ENCODE measurements at places on chromosomes 6 and 20.

DNA sequence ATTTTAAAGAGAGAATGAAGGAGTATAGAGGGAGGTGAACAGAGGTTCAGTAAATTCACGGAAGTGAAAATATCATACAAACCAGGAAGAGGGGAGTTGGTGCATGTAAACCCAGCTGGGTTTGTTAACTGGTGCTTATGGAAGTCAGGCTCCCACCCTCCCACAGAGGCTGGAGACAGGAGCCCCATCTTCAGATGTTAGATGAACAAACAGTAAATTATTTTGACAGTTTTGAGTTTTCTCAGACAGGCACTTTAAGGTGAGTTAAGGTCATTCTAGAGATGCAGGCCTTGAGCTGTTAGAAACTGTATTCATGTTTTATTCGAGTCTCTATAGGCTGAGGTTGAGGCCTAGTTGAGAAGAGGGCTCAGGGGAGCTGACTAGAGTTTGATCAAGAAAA, 41.8 kb upstream of the FUCA2 start:
- DNase-seq, result no peak

DNA sequence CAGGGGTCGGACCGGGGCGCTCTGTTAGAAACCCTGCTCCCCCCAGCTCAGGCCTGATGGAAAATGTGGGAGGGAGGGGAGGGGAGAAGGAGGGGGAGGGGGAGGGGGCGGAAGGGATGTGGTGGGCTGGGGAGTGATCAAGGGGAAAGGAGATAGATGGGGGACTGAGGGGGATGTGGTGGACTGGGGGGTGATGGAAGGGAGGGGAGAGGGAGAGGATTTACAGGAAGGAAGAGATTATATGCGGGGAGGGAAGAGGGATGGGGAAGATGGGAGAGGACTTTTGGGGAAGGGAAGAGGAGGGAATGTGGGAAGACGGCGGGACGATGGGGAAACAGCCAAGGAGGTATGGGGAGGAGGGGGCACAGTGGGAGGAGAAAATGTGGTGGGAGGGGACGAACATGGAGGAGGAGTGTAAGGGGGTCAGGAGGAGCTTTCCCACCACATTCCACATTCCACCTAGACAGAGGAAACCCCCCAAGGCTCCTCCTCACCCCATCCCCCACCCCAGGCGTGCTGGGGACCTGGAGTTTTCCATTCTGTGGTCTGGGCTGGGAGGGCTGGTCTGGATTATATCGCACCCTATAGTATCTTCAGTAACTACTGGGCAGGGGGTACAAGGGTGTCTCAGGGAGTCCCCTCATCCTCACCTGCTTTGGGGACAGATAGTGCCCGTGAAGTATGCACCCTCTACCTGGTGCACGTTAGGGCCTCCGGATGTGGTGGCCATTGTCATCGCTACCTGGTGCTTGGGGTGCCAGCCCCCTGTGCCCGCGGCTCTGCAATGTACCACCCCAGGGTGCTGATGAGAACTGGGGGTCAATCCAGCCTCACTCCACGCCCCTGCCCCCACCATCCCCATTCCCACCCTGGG, 578 bp upstream of the PTGIS start:
- DNase-seq, result no peak

- DNase-seq, result no peak
Measured at GRCh38 chr6:10977231-10977968, 66.7 kb downstream of the ELOVL2 start.

GRCh38 chr6:144581812-144582537, 296.8 kb downstream of the UTRN start:
- no peak for DNase-seq

DNA sequence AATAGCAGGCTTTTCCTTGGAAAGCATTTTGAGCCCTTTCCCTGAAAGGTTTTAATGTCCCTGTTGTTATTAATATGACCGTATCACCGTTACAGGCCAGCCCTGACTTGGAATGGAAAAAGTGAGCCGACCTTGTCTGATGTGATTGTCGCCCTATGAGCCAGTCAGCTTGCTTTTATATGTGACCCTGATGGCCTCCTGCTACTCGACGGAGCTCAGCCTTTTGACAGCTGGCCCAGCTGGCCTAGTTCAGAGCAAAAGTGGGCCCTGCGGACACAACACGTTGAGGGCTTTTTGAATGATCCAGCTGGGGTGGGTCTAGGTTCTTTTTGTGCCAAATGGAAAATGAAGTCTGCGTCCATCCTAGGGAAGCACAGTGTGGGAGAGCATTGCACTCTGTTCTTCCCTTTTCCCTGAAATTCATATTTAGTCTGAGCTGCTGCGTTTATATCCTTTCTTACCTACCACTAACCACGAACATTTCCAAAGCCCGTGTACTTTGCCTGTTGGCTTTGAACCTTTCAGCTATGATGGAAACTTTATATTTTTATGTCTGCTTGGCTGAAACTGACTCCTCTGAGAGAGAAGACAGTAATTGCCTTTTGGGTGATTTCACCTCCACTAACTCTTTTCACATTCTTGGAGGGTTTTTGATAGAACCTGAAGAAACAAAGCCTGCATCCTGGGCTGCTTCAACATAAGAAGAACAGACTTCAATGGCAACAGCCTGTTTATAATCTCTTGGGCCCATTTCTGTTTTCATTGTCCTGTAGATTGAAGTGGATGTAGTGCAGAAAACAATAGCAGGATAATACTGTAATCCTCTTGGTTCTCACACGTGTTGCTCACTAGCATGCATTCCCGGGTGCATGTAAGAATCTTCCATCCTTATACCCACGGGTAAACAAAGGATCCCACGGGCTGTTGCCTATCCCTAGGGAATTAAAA, 121.8 kb upstream of the HDGFL1 start:
- DNase-seq, result no peak

GRCh38 chr20:6976106-6976900, 208.8 kb downstream of the BMP2 start:
- no peak for DNase-seq

DNA sequence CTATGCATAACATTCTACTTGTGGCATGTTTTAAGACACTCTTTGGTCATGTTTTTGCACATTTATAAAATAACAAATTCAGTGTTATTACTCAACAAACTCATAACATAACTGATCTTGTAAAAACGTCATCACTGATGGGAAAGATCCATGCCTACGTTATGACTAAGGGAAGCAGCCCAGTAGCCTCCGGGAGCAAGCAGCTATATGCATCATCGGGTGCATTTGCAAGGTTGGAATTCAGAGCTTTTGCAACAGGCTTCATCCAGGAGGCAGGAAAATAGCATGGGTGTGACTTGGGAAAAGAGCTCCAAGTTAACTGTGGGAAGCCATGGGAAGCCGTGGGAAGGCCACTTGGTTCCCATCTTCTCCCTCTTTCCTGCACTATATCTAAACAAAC, 271.6 kb upstream of the SGK1 start:
- no peak for DNase-seq

DNA sequence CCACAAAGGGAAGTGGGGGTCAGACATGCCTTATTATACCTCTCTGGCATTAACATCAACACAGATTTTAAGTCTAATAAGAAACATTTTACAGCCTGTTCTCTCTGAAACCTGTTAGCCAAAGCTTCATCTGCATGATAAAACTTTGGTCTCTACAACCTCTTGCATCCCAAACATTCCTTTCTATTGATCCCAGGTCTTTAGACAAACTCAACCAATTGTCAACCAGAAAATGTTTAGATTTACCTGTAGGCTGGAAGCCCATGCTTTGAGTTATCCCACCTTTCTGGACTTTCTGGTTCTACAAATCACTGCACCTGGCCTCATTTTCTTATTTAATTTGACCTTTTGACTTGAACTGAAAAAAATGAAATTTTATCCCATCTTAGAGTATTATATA, 20.8 kb downstream of the MCM8 start:
- DNase-seq, result no peak

- DNase-seq, result no peak
Measured at GRCh38 chr6:75409286-75409685, 84.3 kb downstream of the FILIP1 start.

DNA sequence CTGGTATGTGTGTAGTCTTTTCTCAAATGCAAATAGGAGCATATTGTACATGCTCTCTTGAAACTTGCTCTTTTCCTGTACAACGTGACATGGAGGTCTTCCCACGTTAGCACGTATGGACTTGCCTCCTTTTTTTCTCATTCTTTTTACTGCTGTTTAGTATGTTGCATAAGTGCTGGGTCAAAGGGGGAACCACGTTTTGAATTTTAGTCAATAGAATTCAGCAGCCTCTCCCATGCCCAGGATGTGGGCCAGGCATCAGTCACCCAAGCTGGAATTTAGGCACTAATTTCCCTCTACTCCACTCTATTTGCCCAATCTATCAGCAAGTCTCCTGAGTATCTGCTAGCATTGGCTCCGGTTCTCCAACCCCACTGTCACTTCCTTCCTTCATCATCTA, 41.5 kb upstream of the RNF24 start:
- no peak for DNase-seq

DNA sequence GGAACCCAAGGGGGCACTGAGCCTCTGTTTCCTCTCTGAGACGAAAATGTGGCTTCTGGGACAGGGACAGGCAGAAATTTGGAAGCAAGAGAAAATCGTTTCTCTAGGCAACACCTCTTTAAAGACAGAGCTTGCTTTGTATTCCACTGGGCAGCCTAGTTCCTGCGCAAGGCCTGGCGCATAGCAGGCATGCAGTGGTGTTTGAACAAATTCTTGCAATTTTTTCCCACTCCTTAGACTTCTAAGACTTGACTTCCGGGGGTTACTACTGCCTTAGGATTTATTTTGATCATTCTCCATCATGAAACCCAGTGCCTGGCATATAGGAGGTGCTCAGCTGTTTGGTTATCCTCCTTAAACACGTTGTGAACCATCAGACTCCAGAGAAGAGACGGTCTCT, 249.0 kb upstream of the KCNG1 start:
- DNase-seq, result no peak

GRCh38 chr6:137080711-137081110, 35.9 kb upstream of the IL20RA start:
- no peak for DNase-seq

DNA sequence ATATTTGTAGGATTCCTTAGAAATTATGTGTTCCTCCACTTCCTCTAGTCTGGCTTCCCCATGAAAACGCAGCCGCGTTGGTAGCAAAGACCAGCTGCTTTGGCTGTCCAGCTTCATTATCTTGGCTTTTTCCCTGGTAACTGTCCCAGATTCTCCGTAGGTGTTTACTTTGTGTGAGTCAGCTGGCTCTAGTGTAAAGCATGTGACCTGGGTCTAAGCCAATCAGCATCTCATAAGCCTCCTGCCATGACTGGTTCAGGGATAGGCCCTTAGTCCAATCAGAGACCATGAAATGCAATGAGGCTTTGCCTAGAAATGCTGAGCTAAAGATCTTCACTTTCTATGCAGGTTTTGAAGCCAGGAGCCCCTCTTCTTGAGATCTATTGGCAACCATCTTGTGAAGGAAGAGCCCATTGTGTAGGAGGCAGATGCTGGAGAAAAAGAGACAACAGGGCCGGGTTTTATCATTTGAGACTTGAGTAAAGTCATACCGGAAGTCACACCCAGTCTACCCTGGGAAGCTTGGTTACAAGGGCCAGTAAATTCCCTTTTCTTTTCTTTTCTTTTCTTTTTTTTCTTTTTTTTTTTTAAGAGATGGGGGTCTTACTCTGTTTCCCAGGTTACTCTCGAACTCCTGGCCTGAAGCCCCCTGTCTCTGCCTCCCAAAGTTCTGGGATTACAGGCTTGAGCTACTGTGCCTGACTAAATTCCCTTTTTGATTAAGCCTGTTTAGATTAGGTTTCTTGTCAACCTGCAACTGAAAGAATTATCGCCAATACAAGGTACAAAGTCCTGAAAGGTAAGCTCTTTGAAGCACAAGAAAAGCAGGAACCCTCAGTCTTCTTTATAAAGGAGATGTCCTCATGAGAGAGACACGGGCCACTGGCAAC, 256.5 kb upstream of the RREB1 start:
- peak; percentile 76 for DNase-seq

GRCh38 chr20:16216914-16217230, 356.4 kb downstream of the KIF16B start:
- no peak for DNase-seq

DNA sequence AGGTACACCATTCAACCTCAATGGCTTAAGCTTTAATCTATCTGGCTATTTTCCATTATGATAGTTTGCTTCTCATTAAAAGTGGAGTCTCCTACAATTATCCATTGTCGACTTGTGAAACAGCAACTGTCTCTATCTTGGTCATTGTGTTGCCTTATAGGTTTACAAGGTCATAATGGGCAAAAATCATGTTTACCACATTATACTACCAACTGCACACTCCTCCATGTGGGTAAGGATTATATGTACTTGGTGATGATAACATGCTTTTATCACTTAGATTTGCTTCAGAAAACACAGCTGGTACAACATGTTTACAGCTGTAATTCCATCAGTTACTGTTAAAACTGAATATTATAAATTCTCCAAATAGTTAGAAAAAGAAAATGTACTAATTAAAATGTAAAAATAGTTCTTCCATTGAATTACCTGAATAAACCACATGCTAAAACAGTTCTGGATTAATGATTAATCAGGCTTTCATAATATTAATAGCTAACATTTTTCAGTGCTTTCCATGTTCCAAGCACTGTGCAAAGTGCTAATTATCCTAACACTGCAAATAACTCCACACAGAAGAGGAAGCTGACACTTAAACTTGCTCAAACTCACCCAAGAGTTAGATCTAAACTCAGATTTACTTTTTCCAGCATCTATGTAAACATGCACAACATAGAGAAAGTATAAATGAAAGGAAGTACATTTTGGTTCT, 96.7 kb downstream of the OGFRL1 start:
- DNase-seq, result no peak

DNA sequence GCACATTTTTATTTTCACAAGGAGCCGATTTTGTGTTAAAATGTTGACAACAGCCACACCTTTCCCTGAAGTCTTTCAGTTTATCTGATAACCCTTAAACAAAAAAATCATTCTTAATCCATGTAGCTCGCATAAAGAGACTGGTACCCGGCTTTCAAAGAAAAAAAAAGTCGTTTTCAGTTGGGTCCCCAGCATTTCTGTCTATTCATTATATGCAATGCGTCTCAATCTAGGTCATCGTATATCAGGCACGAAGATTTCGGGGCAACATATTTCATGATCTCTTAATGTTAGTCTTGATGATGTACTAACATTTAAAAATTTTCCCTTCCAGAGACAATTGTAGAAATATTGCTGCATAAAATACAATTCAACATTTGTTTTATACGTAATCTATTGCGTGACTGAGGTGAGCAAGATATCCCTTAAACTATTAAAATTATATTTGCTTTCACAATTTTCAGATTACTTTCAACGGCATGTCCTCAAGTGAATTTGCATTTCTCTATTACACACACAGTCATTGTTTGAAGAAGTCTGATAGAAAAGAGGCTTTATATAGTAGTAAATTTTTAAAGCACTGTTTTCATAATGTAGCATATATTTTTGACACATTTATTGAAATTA, 2.9 kb upstream of the TUBB2B start:
- no peak for DNase-seq

DNA sequence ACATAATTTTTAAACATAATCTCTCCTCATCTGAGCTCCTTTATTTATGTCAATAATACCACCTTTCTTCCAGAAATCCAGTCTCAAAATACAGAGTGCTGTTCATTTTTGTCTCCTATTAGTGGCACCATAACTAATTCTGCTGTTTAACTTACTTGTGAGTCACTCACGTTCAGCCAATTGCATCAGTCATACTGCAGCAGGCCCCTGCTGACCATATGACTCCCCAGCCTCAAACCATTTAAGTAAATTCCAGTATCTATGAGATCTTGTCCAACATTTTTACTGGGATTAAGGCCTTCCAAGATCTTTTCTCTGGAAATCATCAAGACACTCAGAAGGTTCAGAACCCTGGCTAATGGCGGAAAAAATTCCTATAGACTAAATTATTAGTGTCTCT, 982.2 kb upstream of the MAP3K7 start:
- no peak for DNase-seq

GRCh38 chr6:133788556-133788955, 100.4 kb upstream of the TCF21 start:
- DNase-seq, result no peak

All from pulmonary artery endothelial cell (primary cell).